Stimulated activated CD8-positive, alpha-beta memory T cell treated with anti-CD3 and anti-CD28 coated beads, Interleukin-7, amount 100 ng/mL, for 1 hour (primary cell): ENCODE measurements at places on chromosomes 13 and 19.

DNA sequence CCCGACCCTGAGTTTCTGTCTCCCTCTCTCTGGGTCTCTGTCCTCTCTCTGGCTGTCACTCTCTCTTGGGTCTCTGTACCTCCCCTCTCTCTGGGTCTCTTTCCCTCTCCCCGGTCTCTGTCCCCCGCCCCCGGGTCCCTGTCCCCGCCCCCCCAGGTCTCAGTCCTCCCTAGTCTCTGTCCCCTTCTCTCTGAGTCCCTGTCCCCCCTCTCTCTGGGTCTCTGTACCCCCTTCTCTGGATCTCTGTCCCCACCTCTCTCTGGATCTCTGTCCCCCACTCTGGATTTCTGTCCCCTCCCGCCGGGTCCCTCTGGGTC, 2.3 kb upstream of the FTL start:
- DNase-seq = no peak

- DNase-seq = no peak
These were observed 6.3 kb upstream of the JUNB start for GRCh38 chr19:12784871-12785430.

- DNase-seq = no peak
These were observed 25.7 kb upstream of the SLC7A1 start for GRCh38 chr13:29621051-29621800.

GRCh38 chr19:18773682-18774081, 17.4 kb downstream of the COMP start:
- no peak for DNase-seq

- DNase-seq = no peak
These were observed 2723.9 kb downstream of the PCDH9 start for GRCh38 chr13:64506246-64506645.
